ENCODE measurements at places on chromosomes 5 and 9.

GRCh38 chr9:99516657-99517049 lies 294.6 kb downstream of the SEC61B start:
- DNase-seq = no peak

DNA sequence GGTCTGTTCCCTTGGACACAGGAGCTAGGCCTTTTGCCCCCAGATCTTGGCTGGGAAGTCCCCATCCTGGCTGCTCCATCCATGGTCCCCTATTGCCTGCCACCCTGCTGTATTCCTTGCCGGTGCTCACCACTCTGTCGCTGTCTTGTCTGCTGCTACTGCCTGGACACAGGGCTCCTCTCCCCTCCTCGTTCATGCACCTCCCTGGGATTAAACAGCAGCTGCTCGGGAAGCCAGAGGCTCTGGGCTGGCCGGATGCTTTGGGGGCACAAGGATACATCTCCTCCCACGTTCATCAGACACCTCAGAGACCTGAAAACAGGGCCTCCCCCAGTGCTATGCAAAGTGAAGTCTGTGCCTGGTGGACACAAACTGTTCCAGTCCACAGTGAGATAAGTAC lies 110.4 kb downstream of the ZNF354C start:
- no peak for DNase-seq

DNA sequence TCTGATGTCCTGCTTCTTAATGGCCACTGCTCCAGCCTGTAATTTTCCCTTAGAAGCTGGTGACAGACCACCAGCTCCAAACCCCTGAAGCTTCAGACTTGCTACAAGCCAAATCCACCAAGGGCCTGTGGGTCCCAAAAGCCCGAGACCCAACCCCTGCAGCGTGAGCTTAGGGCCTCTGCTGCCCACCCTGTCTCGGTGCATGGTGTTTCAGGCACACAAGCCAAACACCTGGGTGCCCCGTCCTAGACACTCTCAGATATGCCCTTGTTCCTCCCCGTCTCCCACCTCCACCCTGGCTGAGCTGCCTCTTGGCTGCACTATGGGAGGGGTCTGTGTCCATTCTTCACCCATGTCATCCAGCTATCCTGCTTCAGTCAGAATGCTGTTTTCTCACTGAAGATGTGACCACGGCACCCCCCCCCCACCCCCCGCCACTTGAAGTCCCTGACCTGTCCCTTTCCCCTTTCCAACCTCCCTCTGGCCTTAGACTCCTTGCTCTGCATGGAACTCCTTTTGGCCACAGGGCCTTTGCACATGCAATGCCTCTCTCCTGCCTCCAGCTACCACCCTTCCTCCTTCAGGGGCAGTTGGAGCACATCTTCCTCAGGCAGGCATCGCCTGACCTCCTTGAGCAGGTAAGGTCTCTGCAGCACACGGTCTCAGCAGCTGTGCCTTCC lies 55.8 kb downstream of the ZNF354C start:
- DNase-seq = no peak

DNA sequence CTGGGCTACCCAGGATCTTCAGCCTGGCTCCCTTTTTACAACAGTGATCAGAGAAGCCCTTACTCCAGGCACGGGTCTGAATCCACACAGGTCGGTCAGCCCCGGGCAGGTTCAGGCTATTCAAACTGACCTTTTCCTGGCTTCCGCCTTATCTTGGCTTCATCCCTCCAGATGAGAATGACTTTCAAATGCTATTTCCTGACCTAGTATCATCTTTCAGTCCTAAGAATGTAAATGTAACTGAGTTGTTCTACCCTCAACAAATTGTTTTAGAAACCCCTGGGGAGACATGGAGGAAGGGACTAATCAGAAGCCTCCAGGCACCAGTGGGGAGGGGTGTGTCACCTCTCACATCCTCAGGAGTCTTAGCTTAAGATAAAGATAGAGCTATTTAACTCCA lies 213.2 kb downstream of the EPB41L4A start:
- no peak for DNase-seq

- no peak for DNase-seq
These were observed 25.5 kb downstream of the CNTLN start for GRCh38 chr9:17160327-17160726.

GRCh38 chr9:72255569-72255968 lies 106.3 kb downstream of the GDA start:
- no peak for DNase-seq

- no peak for DNase-seq
These were observed 211.0 kb downstream of the GDNF start for GRCh38 chr5:37628876-37629275.

- no peak for DNase-seq
These were observed 2.3 kb downstream of the ADRB2 start for GRCh38 chr5:148828511-148829247.

GRCh38 chr5:31213705-31214121 lies 20.2 kb downstream of the CDH6 start:
- no peak for DNase-seq

Measured in skeletal muscle cell (primary cell).